ENCODE measurements at places on chromosomes 12 and 14.

GRCh38 chr14:101457301-101457935 is 103.9 kb upstream of the DIO3 start:
- no peak for DNase-seq

DNA sequence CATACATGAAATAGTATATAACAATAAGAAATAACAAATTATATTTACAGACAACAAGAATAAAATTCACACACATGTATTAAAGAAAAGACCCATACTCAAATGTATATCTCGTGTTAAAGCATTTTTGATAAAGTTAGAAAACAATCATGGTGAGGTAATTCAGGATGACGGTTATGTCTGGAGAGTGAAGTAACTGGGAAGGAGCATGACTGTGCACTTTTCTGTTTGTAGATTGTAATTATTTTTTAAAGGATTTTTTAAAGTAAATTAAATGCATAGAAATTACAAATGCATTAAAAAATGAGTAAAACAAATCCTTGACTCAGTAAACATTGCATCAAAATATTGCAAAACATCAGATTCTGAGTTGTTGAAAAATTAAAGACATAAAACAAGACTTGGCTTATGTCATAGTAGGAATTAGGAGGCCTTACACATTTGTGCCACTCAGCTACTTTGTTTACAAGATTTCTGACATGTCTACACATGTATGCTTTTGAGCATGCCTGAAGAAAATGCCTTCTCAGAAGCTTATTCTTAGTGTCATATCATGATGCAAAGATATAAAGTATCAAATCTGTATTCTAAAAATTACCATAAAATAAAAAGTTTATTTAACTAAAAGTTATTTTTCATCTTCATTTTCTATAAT is 1325.1 kb downstream of the SLC16A7 start:
- DNase-seq = no peak

DNA sequence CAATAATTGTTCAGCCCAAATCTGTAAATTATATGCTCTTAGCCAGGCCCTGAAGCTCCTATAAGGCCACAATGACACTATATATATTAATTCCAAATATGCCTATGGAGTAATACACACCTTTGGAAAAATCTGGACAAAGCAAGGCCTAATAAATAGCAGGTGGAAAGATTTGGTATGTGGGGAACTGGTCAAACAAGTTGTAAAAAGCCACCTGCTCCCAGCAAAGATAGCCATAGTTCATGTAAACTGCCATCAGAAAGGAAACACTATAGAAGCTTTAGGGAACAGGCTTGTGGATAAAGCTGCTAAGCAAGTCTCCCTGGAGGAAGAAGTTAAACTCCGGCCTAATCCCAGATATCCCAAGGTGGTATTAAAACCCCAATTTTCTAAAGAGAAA is 29.7 kb downstream of the PRMT8 start:
- DNase-seq = no peak

GRCh38 chr14:63383776-63384367 is 65.1 kb upstream of the GPHB5 start:
- no peak for DNase-seq

GRCh38 chr14:100422556-100423316 is 99.6 kb downstream of the SLC25A47 start:
- DNase-seq = no peak

DNA sequence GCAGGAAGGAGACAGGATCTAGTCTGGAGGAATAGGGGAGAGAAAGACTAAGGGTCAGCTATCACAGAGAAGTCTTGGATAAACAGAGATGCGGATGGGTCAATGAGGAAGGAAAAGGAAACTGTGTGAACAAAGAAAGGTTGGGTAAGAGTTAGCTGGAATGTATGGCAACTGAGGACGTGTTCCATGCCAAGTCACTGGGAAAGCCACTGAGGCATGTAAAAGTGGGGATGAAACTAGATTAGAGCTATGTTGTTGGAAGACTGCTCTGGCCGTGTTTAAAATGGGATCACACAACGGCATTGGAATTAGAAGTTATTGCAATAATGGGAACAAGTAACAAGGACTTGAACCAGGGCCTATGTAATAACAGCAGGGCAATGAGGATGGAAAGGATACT is 3.9 kb upstream of the NR2C1 start:
- DNase-seq = no peak

GRCh38 chr12:45938566-45938965 is 51.8 kb downstream of the SCAF11 start:
- peak; percentile 37 for DNase-seq

DNA sequence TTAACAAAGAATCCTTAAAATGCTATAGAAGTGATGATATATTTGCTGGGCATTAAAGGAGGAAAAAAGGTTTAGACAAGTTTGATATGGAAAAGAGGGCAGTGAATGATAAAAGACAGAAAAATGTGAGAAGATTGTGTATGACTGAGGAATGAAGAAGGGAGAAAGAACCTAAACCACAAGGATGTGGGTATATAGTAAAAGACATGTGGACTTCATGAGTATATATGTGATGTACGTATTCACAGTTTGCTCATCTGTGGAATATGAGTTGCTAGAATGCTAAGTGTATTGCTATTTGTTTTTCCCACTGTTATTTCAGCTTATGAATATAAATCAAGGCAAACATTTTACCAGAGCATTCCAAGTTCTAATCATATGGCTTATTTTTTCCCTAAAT is 2.1 kb upstream of the SLC16A7 start:
- no peak for DNase-seq

DNA sequence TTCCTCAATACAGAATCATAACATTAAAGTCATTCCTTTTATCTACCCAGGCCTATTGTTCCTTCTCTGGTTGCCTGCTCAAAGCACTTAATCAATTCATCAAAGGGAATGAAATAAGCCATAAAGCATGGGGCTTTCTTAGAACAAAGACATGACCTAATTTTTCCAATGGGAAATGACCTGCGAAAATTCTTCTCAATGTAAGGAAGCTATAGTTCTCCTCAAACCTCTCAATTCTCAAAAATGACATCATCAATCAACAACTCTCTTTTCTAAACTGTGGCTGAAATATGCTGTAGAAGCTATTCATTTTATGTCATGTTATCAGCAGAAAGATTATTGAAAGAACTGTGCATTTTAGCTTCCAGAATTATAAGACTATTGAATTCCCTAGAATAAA is 116.0 kb upstream of the PTPRR start:
- no peak for DNase-seq

DNA sequence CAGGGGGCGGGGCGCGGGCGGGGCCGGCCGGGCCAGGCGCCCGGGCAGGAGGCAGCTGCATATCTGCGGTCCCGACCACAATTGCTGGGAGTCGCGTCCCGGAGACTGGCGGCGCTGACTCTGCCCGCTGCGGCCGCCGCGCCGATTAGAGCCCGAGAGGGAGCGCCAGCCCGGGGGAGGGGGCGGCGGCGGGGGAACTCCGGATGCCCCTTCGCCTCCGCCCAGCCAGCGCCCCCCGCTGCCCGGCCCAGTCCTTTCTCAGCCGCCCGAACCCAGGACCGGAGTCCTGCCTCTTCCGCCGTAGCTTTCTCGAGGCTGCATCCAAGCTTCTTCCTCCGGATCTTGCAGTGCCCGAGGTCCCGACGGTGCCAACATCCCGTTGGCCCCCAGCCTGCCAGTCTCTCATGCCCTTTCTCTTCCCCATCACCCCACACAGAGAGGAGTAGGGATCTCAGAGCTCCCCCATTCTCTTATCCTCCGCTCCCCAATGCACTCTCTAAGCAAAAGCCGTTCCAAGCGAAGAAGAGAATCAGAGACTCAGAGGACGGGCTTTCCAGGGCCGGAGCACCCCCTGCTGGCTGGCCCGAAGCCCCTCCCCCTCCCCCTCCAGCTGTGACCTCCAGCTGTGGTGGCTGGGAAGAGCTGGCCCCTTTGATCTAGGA is 8.8 kb upstream of the SP7 start:
- DNase-seq = peak; percentile 76

DNA sequence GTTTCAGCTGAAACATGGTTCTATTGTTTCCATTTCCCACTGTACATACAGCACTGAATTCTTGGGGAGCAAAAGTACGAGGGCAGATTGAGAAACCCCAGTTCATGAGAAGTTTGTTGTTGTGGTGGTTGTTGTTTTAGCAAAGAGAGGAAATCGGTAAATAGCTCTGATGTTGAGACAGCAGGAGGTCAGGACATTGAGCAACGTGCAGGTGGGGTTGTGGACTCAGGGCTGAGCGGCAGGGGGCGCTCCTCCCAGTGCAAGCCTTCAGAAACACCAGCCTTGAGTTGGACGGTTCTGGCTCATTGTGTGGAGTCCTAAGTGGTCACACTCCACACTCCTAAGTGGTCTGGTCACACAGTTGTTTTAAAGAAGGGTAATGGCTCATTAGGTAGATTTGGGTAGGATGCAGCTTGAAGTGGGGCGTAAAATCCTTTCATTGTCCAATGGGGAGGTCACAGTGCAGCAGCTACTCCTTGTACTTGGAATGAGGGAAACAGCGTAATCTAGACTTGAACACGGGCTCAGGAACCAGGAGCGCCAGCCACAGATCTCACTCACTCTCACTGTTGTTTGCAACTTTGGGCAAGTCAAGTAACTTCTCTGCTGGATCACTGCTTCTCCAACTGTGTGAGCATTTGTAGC is 14.5 kb upstream of the PWP1 start:
- DNase-seq = peak; percentile 45

GRCh38 chr14:95018821-95019220 is 138.5 kb downstream of the DICER1 start:
- DNase-seq = no peak

GRCh38 chr14:69845050-69845581 is 34.1 kb upstream of the SMOC1 start:
- no peak for DNase-seq

DNA sequence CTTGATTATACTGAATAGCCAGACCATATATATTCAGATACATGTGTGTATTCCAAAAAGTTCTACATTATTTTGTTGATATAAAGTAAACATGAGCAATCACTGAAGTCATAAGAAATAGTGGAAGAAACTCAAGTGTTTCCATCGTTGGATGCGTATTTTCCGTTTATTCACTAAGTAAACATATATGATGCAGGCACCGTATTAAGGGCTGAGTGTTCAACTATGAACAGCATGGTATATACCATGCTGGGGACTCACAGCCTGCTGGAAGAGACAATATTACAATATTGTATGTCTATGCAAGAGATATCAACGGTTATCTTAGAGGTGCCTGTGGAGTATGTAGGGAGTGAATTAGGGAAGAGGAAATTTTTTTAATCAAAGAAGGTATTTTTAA is 1.2 kb downstream of the PYROXD1 start:
- peak; percentile 13 for DNase-seq

DNA sequence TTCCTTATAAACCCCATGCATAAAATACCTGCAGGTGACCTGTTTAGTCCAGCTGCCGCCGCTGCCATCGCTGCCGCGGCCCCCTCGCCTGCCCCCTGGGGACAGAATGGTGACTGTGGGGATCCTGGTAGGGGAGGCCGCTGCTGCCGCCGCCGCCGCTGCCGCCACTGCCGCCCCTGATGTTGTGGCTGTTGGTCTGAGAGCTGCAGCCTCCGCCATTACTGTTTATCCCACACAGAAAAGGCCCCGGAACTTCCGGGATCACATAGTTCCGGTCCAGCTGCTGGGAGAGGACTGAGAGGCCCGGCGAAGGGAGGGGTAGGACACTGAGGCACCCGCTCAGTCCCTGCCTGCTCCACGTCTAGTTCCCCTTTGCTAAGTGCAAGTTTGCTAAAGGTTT is 244.9 kb downstream of the C12orf50 start:
- DNase-seq = peak; percentile 4

DNA sequence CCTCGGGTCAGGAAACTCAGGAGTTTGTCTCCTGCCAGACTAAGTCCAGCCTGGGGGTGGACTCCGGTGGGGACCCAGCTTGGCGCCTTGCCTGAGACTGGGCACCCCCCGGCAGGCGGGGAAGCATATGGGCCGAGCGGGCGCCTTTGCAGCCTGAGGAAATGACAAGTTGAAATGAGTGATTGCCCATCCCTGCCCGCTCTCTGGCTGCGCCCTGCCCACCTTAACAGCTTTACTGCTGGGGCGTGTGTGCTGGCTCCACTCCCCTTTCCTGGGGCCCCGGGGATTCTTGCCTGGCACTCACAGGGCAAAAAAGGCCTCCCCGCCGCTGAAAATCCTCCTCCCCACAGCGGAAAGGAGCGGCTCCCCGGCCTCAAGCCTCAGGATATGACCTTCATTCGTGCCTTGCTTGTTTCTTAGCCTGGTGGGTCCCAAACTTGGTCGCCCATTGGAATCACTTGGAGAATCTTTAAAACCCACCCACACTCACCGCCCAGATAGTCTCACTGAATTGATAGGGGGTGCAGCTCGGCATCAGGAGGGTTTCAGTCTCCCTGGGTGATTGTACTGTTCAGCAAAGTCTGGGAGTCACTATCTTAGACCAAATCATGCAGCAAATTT is 1.5 kb downstream of the RFLNA start:
- DNase-seq = no peak

GRCh38 chr14:83140756-83141155 is 1607.1 kb upstream of the SEL1L start:
- DNase-seq = peak; percentile 6

DNA sequence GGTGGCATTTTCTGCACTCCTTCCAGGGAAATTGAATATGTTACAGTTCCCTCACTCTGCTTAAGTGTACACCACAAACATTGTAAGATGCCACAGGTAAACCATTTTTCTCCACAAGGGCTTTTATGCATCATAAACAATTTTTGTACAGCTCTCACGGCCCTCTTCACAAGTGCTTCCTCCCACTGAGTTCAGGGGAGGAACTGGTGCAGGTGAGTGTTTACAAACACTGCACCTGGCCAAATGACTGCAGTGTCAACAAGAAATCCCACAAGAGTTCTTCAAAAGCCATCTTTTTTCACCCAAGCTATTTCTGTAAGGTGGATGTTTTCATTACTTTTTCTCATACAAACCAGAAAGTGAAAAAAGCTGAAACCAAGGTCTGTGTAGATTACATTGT is 973.2 kb downstream of the AACS start:
- no peak for DNase-seq

- no peak for DNase-seq
These were observed 32.6 kb downstream of the CCDC85C start for GRCh38 chr14:99571303-99571986.

DNA sequence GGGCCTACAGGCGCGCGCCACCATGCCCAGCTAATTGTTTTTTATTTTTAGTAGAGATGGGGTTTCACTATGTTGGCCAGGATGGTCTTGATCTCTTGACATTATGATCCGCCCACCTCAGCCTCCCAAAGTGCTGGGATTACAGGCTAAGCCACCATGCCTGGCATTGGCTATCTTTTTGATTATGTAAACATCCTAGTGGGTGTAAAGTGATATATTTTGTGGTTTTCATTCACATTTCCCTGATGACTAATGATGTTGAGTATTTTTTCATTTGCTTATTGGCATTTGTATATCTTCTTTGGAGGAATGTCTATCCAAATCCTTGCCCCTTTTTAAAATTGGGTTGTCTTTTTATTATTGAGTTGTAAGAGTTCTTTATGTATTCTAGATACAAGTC is 16.3 kb downstream of the CREBL2 start:
- no peak for DNase-seq

- no peak for DNase-seq
These were observed 217.5 kb upstream of the PPFIA2 start for GRCh38 chr12:81976661-81977060.
